Bronchial smooth muscle cell (primary cell): ENCODE measurements at places on chromosomes 3 and 15. TPM values are rescaled to one million over a fixed set of nuclear protein-coding genes. Genes with fewer than 3 reads are reported as not detected.

Gene RTP4
- 3.0 and 4.1 TPM in 2 replicates for total RNA-seq

Gene RPUSD2
- total RNA-seq, result 10.9 and 14.6 TPM in 2 replicates

Gene TGM4
- under 0.01 TPM in 1 of 2 replicates, not detected in the other for total RNA-seq

Gene CHDH
- 0.09 and 0.16 TPM in 2 replicates for total RNA-seq

Gene PIK3R4
- 23.3 and 34.8 TPM in 2 replicates for total RNA-seq

Gene UQCC5
- 8.9 and 13.4 TPM in 2 replicates for total RNA-seq

Gene IGF2BP2
- 16.7 and 18.6 TPM in 2 replicates for total RNA-seq

Gene COMMD4
- total RNA-seq, result 59.3 and 80.1 TPM in 2 replicates

Gene SLC51A
- total RNA-seq, result not detected in 2 replicates

Gene AMIGO3
- total RNA-seq, result under 0.01 and 0.34 TPM in 2 replicates
